Upper lobe of left lung (tissue), 6 donors: ENCODE measurements at places on chromosomes 12 and 14. TPM values are rescaled to one million over a fixed set of nuclear protein-coding genes. Genes with fewer than 3 reads are reported as not detected.

- no peak for DNase-seq
Measured at GRCh38 chr12:53653595-53653994, 22.3 kb downstream of the ATP5MC2 start.

GRCh38 chr14:71583194-71583593, 349.0 kb upstream of the RGS6 start:
- no peak for DNase-seq

DNA sequence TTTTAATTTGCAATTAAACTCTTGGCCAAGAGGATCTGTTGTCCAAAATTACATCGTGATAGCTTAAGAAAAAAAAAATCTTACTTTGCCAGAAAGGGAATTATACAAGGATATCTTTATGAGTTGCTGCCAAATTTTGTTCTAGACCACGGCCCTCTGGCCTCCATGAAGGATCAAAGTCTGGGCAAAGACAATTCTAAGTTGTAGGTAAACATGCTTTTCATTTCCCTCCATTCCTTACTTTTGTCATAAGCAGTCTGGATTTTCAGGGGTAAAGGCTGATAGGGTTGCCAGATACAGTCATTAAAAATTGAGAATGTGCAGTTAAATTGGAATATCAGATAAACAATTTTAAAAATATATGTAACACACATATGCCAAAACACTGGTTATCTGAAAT, 135.1 kb downstream of the MON2 start:
- DNase-seq = no peak

AKAP6 gene
- total RNA-seq = 14.0 TPM

GRCh38 chr14:86217523-86217922, 687.6 kb downstream of the FLRT2 start:
- DNase-seq = peak; percentile 73

DNA sequence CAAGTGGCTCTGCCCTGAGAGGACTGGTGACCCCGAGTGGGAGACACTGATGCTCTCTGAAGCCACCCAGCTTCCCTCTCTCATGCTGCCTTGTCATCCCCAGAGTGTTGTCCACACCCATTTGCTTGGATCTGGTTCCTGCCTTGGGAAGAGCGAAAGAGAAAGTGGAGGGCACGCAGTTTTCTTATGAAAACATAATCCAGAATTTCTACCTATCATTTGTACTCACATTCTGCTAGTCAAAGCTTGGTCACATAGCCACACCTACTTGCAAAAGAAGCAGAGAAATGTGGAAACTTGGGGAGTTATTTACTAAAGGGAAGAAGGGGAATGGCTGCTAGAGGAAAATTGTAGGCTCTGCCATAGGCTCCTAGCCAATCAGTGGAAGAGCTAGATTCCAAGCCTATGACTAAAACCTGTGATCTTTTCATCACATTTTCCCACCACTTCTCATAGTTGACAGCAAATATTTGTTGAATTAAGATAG, 326.3 kb downstream of the ZFP36L1 start:
- no peak for DNase-seq

FGF6 gene
- not detected for total RNA-seq

GRCh38 chr12:5008661-5009060, 35.0 kb upstream of the KCNA5 start:
- DNase-seq = no peak

GRCh38 chr14:100967930-100968329, 64.4 kb upstream of the RTL1 start:
- no peak for DNase-seq

DNA sequence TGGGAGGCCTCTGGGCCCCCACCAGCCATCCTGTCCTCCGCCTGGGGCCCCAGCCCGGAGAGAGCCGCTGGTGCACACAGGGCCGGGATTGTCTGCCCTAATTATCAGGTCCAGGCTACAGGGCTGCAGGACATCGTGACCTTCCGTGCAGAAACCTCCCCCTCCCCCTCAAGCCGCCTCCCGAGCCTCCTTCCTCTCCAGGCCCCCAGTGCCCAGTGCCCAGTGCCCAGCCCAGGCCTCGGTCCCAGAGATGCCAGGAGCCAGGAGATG, 729 bp upstream of the GAPDH start:
- no peak for DNase-seq

STX2 gene
- 12.4 TPM for total RNA-seq

- DNase-seq = no peak
Measured at GRCh38 chr12:29921307-29921706, 137.6 kb upstream of the TMTC1 start.

DNA sequence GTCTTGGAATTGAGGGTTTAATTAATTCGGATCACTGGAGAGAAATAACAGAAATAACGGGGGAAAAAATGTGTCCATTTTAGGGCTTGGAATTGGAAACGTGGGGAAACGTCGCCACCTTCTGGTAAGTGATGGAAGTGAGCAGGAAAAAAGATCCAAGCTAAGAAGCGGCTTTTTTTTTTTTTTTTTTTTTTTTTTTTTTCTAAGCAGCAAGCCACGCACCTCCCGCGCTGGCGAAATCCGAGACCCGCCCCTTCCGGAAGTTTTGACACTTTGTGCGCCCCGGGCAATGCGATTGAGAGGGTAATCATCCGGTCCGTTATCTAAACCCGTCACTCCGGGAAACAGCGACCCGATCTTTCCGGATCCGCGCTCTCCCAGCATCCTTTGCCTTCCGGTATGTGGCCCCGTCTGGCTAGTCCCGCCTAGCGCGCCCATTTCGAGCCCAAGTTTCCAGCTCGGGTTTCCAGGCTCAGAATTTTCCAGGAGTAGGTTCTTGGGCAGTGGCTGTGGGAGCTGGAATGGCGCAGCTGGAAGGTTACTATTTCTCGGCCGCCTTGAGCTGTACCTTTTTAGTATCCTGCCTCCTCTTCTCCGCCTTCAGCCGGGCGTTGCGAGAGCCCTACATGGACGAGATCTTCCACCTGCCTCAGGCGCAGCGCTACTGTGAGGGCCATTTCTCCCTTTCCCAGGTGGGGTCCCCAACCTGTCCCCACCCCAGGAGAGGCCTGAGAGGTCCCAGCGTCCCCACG, at the start of gene ALG10:
ALG10 (plus strand) TSS at position 418 of the 752 bp plus-strand sequence; CDS start at position 522, 104 bp downstream.
- peak; percentile 89 for DNase-seq

- DNase-seq = no peak
Measured at GRCh38 chr12:27946421-27946820, 26.1 kb downstream of the PTHLH start.

LRFN5 gene
- total RNA-seq = 0.30 TPM

- no peak for DNase-seq
Measured at GRCh38 chr12:84727961-84728360, 184.6 kb downstream of the SLC6A15 start.

DIO2 gene
- total RNA-seq = not detected

- DNase-seq = no peak
Measured at GRCh38 chr14:53249059-53249458, 95.9 kb upstream of the DDHD1 start.

PLEKHA5 gene
- 19.0 TPM for total RNA-seq

GRCh38 chr12:57875753-57876547, 29.4 kb upstream of the CTDSP2 start:
- no peak for DNase-seq

GRCh38 chr12:630656-631632, 32.3 kb downstream of the NINJ2 start:
- DNase-seq = peak; percentile 85

GRCh38 chr14:103994535-103995184, 52.3 kb upstream of the RD3L start:
- no peak for DNase-seq

GRCh38 chr12:13101821-13102375, 1.6 kb downstream of the GSG1 start:
- no peak for DNase-seq

KIF5A gene
- total RNA-seq = 0.20 TPM

- no peak for DNase-seq
Measured at GRCh38 chr14:57769863-57770523, 95.9 kb downstream of the SLC35F4 start.

PDZRN4 gene
- 0.61 TPM for total RNA-seq

ACVRL1 gene
- total RNA-seq = 195 TPM

DNA sequence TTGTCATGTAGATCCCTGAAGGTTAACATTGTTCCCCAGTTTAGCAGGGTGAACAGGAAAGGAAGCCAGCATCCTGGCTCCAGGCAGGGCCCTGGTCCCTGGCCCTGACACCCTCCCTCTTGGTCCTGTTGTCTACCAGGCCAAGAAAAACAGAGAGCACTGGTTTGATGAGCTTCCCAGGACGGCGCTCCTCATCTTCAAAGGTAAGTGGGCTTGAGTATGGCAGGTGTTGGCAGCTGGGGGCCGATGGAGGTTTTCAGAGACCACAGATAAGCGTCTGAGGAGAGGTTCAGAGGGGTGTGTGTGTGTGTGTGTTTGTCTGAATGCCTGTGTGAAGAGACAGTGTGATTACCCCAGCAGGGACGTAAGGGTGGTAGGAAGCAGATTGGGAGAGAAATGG, 56.3 kb downstream of the SLC8B1 start:
- DNase-seq = no peak
